ENCODE measurements at places on chromosomes 11 and 22. TPM values are rescaled to one million over a fixed set of nuclear protein-coding genes. Genes with fewer than 3 reads are reported as not detected.

The SLC22A6 gene
- total RNA-seq = not detected

GRCh38 chr22:46348099-46348695 is 12.7 kb downstream of the TRMU start:
- DNase-seq = no peak

The HTR3A gene
- 0.21 TPM for total RNA-seq

GRCh38 chr11:133906241-133906640 is 50.5 kb downstream of the IGSF9B start:
- no peak for DNase-seq

The JAML gene
- 0.39 TPM for total RNA-seq

DNA sequence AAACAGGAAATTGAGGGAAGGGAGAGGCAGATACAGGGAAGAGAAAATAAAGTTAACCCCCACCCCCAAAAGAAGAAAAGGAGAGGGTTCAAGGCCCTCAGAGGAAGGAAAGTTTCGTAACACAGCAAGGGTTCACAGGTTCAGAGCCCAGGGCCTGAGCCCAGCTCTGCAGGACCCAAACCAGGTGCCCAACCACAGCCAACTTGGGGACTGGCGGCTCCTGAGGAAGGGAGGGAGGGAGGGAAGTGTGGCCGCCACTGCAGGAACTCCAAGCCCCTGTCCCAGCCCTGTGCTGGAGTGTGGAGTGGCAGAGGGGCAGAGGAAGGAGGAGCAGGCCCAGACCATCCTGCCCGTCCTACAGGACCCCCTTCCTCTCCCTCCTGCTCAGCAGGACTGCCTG is 59.2 kb downstream of the ELFN2 start:
- no peak for DNase-seq

The HIPK3 gene
- total RNA-seq = 72.2 TPM

The OR8B8 gene
- total RNA-seq = not detected

GRCh38 chr11:115126515-115127208 is 377.6 kb downstream of the CADM1 start:
- DNase-seq = no peak

The TUB gene
- total RNA-seq = 4.3 TPM

DNA sequence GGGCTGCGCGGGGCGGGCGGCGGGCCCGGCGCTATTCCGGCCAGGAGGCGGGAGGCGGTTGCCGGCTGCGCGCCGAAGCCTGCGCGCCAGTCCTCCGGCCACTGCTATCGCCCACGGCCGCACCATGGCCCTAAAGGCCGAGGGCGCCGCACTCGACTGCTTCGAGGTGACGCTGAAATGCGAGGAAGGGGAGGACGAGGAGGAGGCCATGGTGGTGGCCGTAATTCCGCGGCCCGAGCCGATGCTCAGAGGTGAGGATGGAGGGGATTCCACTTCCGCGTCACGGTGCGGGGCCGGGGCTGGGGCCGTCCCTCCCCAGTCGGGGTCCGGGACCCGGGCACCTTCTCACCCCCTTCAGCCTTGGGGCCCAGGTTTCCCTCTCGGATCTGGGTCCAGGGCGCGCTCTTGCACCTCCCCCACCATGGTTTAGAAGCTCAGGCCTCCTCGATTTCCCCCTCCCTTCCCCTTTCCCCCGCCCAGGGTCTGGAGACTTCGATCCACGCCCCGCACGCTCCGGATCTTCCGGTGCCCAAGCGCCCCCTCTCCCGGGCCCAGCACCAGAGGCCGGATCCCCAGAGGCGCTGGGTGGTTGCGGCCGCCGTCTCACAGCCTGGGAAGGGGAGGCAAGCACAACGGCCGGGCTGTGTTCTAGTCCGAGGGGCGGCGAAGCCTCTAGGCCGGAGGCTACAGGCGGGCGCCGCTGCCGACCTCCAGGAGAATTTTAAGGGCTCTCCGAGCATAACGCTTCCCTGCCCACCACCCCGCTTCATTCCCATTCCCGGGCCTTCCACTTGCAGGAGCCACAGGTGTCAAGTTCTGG is 517 bp downstream of the SPINDOC start:
- DNase-seq = no peak

DNA sequence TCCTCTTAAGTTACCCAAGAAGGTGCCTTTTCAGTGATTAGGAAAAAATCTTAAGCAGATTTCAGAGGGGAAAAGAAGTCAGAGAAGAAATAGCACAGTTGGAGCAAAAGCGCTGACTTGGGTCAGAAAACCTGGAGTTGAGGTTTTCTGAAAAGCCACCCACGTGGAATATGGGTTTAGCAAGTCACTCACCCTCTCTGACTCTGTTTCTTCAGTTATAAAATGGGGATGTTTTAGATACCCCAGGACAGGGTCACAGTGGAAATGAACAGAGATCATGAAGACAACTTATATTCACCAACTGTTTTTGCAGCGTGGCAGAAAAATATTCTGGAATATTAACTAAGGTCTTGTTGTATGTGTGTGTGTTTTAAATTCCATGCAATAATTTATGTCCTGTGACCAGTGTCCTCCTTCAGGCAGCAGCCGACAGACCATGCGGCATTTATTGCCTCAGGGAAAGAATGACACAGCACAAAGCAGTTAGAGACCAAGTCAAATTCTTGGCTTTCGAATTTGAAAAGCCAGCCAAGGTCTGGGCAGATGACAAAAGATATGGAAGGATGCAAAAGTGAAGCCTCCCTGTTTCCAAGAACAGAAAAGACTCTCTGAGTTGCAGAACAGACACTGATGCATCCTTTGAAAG is 119.9 kb downstream of the MIAT start:
- no peak for DNase-seq

GRCh38 chr11:44593251-44593650 is 27.8 kb downstream of the CD82 start:
- no peak for DNase-seq

- no peak for DNase-seq
Observed at GRCh38 chr22:19970479-19971275, 29.1 kb upstream of the TXNRD2 start.

GRCh38 chr11:71425409-71425808 is 22.8 kb downstream of the DHCR7 start:
- no peak for DNase-seq

GRCh38 chr11:10413268-10413667 is 41.8 kb upstream of the AMPD3 start:
- DNase-seq = peak; percentile 32

DNA sequence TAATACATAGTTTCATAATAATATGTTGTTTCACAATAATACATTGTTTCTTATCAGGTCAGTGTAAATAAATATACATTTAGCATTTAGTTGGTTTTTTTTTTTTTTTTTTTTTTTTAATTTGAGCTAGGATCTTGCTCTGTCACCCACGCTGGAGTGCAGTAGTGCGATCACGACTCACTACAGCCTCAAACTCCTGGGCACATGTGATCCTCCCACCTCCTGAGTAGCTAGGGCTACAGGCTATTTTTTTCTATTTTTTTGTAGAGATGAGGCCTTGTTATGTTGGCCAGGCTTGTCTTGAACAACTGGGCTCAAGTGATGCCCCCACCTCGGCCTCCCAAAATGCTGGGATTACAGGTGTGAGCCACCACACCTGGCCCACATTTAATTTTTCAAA is 43.5 kb downstream of the MIAT start:
- no peak for DNase-seq

DNA sequence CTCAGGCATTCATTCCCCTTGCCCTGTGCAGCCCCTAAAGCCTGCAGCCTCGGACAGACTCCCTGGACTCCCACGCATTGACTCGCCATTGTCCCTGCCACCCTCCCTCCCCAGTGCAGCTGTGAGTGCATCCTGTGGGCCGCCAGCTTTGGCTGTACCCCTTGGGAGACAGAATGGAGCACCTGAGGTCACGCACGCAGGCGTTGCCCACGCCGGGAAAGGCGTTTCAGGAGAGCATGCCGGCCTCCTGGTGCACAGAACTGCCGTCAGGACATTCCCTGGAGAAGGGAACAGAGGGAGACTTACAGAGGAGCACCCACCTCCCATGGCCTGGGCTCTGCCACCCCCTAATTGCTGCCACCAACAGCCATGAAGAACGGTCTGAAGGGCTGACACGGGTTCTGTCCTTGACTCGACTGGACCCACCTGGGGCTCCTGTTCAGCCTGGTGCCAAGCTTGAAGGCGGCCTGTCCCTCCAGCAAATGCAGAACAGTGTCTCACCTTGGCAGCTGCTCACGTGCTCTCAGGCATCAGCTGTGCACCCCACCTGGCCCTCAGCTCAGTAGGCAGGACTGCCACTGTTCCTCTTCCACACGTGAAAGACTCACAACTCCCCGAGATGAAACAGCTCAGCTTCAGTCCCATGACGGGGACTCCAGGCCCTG is 503.8 kb downstream of the BRD1 start:
- DNase-seq = no peak

- no peak for DNase-seq
Observed at GRCh38 chr11:76644591-76644990, 26.0 kb downstream of the LRRC32 start.

- DNase-seq = no peak
Observed at GRCh38 chr11:16840951-16841350, 102.5 kb downstream of the C11orf58 start.

GRCh38 chr11:96827164-96827563 is 437.4 kb downstream of the JRKL start:
- DNase-seq = no peak

DNA sequence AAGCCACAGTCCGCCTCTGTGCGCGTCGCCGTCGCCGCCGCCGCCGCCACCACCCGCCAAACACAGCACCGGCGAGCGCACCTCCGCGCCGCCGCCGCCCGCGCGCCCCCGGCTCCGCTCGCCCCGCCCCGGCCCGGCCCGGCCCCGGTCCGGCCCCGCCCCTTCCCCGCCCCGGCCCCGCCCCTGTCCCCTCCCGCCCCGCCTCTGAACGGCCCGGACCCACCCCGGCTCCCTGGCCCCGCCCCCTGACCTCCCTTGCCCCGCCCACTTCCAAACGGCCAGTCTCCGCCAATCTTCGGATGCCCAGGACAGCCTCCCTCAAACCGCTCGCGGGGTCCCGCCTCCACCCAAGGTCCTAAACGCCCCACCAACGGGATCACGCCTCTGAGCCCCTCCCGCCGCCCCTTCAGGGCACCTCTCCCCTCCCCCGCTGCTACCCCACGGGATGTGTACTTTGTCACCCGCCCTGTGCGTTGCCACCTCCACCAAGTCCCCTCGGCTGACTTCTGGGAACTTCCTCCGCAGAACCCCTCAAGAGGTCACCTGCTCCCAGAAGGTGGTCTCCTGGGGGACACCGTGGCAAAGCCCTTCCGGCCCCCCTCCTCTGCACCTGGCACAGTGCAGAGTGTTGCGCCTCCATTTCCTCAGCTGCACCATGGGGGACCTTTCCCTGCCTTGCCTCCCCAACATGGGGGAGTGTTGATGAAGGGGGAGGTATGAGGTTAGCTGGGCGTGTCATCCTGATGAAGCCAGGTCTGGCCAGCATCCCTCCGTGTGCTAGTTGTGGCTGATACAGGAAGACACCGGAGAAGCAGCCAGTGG is at the start of gene KIAA0930:
KIAA0930 (minus strand) TSS at position 85 of the 822 bp plus-strand sequence. CDS start 191 bp downstream, outside the sequence.
- no peak for DNase-seq

- DNase-seq = no peak
Observed at GRCh38 chr11:58688789-58689503, 42.8 kb downstream of the GLYAT start.

GRCh38 chr22:25139062-25139461 is 60.6 kb upstream of the CRYBB3 start:
- DNase-seq = no peak

The GTSE1 gene
- total RNA-seq = 36.2 TPM

DNA sequence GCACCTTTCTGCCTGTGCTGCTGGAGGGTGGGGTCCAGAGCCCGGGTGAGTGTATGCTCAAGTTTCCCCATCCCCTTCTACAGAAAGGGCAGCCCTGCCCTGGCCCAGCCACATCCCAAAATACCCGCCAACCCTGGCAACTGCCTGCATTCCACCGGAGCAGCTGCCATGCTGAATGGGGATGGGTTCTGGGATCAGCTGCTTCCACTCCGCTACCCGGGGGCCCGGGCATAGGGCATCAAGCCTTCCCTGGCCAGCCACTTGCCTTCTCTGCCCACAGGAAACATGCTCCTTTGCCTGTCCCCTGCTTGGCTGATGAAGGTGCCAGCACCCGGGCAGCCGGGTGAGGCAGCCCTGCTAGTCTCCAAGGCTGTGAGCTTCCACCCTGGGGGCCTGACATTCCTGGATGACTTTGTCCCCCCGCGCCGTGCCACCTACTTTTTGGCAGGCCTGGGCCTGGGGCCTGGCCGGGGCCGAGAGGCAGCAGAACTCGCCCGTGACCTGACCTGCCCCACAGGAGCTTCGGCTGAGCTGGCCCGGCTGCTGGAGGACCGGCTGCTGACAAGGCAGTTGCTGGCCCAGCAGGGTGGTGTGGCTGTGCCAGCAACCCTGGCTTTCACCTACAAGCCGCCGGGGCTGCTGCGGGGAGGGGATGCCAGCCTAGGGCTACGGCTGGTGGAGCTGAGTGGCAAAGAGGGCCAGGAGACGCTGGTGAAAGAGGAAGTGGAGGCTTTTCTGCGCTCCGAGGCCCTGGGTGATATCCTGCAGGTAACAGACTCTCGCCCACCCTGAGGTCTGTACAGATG is 3.2 kb downstream of the CARNS1 start:
- DNase-seq = no peak

The APLNR gene
- not detected for total RNA-seq

DNA sequence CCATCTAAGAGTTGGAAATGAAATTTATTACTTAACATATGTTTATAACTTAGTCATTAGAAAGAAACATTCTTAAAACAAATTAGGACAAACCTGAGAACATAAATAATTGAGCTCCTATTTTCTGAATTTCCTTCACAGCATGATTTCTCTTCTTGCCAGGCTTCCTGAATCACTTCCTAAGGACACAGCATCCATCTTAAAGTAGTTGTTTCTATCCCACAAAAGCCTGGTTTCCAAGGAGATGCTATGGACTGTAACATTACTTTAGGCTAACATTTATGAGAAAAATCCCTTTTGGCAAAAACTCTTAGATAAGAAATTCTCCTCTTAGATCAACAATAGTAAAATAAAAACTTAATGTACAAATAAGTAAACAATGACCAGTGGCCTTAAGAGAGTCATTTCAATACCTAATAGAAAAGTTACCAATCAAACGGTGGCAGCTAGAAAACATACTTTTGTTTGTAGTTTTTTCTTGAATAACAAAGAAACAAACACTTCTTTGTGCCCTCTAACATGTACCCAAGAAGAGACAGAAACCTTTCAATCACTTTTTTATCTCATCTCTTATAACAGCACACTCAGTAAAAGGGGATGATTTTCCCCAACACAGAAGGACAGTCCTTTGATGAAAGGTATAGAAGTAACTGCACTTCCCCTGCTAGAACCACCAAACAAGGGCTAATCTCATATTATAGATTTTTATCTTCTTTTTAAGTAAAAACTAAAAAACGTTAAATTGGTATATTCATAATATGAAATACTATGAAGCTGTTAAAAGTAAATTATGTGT is 74.5 kb downstream of the TTC28 start:
- DNase-seq = no peak
